ENCODE measurements at places on chromosomes 6 and 20.

GRCh38 chr20:51886891-51887608, 84.7 kb upstream of the SALL4 start:
- DNase-seq, result peak; percentile 38

GRCh38 chr6:2542101-2542857, 208.4 kb downstream of the MYLK4 start:
- no peak for DNase-seq

DNA sequence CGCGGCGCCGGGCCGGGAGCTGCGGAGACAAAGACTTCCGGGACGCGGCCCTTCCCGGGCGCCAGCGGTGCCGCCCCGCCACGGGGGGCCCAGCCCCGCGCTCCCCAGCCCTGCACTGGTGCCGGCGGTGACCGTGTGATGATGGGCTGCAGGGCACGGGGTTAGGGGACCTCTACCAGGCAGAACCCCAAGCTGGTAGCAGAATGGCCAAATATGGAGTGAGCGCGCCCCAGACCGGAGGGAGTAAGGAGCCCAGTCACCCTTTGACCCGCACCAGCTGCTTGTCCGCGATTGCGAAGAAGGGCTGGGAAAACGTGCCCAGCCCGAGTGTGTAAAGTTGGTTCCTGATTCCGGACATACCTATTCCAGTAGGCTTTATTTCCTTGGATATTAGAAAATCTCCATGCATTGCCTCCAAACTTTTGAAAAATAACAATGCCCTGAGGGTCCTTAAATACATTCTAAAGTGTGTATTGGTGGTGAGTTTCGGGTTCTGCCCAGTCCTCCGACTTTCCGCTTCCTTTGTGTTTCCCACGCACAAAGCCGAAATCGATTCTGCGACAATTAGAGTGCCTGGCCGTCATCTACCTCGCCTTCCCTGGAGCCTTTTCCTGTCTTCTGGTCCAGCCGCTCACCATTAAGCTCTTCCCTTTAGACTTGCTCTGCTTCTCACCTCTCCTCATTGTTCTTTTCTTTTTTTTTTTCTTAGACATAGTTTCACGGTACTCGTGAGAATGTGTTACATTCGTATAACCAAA, 1.1 kb downstream of the ABRACL start:
- peak; percentile 19 for DNase-seq

- no peak for DNase-seq
Observed at GRCh38 chr6:21521276-21521675, 72.3 kb upstream of the SOX4 start.

- no peak for DNase-seq
Observed at GRCh38 chr20:21465799-21466198, 48.1 kb downstream of the NKX2-2 start.

DNA sequence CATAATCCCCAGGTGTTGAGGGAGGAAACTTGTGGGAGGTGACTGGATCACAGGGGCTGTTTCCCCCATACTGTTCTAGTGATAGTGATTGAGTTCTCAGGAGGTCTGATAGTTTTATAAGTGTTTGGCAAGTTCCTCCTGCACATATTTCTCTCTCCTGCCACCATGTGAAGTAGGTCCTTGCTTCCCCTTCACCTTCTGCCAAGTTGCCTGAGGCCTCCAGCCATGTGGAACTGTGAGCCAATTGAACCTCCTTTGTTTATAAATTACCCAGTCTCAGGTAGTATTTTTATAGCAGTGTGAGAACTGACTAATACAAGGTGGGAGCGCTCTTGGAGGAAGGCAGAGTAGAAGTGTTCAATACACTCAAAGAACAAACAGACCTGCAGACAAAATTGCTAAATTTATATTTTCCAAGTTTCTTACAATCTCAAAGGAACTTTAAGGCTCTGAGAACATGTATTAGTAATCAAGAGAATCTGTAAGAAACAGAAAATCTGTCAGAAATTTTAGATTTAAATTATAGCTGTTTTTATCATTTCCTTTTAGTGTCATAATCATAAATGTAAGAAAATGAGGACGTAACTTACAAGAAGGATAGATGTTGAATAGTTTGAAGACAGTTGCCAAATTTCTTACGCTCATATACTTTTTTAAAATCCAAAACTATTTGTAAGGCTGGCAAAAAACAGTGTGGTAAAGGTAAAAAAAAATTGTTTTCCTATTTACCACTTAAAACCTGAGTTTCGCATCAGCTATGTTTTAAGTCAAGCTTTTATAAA, 77.7 kb downstream of the ASCC3 start:
- DNase-seq, result no peak

GRCh38 chr6:3370361-3371221, 86.3 kb downstream of the SLC22A23 start:
- no peak for DNase-seq

DNA sequence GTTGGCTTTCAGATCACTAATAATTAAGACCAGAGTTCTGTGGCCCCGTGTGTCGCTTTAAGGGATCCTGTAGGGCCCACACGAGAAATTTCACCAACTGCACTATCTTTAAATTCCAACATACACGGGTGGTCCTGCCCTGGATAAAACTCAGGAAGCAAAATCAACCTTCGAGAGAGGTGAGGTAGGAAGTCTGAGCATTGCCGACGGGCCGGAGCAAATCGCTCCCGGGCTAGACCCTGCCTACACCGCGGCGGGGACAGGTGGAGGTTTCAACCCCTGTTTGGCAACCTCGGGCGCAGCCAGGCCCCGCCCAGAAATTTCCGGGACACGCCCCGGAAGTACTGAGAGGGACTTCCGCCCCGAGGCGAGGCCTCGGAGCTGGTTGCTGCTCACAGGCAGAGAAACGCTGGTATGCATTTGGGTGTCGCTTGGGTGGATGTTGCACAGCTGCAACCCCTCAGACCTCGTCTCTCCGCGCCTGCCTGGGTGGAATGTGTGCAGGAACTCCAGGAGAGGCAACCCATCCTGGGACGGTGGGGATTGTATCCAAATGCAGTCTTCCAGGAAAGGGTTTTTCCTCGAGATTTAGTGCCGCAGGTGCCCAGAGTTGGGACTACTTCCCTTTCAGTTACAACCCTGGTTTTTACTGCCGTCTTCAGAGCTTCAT, 19.9 kb downstream of the ZKSCAN8 start:
- DNase-seq, result peak; percentile 37

- DNase-seq, result peak; percentile 38
Observed at GRCh38 chr20:19815553-19815991, 57.5 kb downstream of the RIN2 start.

- DNase-seq, result no peak
Observed at GRCh38 chr20:35327074-35327976, 35.1 kb upstream of the FAM83C start.

DNA sequence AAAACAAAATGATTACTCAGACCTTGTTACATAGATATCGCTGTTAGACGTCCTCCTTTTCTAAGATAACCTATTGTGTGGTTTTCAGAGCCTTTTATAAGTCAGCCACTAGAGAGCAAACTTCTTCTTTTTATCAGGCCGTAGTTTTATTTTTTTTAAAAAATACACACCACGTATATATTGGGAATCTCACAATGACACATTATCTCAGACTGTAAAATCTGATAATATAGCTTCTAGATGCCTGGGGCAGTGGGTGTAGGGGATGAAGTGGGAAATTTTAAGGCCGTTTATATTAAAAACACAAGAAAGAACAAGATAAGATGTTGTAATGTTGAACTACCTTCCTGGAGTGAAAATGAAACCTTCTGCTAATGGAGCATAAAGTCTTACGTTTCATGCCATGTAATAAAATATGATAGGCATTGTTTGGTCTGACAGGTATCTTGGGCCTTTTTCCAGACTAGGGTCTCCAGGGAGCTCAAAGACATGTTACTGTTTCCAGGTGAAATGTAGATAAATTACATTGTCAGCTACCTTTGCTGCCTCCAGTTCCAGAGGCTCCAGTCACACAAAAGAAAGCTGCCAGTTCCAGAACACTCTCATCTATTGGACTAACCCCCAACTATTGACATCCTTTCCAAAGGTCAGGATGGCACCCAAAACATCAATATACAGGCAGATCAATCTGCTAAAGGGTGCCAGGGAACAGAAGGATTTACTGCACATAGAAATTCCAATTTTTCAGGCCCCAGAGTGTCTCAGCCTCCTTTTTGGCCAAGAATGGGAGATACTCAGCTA, 130.2 kb upstream of the AKIRIN2 start:
- peak; percentile 39 for DNase-seq

- no peak for DNase-seq
Observed at GRCh38 chr6:32047539-32047854, 9.3 kb downstream of the CYP21A2 start.

- DNase-seq, result no peak
Observed at GRCh38 chr6:21355638-21356037, 237.9 kb upstream of the SOX4 start.

DNA sequence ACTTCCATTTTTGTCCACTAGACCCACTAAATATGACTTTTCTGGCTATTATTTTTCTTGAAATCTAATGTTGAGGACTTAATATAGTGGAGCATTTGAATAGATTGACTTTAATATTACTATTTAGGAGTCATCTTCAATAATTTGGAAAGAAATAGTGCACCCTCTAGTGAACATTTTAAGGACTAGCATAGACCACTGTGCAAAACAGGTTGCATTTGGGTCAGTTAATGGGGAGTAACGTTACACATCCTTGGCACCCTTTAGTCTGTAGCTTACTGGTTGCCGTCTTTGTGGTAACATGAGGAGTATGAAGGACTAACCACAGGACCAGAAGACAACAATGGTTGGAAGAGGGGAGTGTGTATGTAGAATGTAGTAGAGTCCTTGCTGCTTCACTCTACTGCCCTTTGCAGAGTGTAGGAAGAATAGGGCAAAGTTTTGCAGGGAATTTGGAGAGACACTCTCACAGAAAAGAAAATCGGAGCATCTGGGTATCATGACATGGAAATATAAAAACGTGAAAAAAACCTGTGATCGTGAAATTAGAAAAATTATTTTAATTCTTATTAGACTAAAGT, 25.2 kb downstream of the RFPL4B start:
- DNase-seq, result peak; percentile 37

- no peak for DNase-seq
Observed at GRCh38 chr6:117990151-117990550, 83.1 kb downstream of the SLC35F1 start.

DNA sequence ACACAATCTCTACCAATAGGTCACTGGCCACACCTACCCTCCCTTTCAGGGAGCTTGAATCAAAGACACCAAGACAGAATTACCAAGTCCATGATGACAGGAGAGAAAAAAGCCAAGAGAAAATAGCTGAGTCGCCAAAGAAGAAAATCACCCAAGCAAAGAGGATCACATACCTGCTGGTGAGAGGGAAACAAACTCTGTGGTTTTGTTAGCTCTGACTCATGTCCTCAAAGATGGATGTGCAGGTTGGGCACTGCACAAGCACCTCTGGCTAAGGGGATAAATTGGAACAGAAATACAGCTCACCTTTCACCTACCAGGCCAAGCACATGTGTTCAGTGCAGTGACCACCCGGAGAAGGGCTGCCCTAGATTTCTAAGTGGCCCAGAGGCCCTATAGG, 114.8 kb downstream of the TFAP2A start:
- DNase-seq, result no peak

GRCh38 chr6:87375315-87375714, 30.7 kb downstream of the C6orf163 start:
- no peak for DNase-seq

DNA sequence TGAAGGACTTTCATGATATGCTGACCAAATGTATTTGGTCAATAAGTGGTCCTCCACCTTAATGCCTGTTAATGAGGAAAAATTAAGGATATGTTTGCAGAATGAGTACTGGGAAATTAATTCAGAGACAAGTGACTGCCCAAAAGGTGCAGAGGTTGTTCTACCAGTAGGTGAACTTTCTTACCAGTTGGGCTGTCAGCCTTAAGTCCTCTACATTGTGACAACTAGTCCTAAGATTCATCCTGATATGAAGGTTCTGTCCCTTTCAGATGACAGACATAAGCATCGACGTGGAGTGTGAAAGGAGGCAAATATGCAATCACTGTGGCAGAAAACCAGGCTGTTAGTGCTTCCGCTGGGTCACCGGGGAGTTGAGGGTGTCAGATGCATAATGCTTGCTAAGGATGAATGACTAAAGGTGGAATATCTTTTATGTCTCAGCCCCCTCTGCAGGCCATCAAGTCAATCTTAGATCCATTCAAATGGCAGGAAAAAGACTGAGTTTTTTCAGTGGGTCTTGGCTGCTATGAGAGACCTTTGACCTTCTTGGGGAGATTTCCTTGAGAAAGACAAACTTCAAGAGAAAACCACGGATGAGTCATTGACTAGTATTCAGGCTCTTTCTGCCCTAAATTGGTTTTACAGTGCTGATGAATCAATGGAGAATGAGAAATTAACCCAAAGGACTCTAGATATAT, 226.0 kb downstream of the TPBG start:
- DNase-seq, result peak; percentile 75

DNA sequence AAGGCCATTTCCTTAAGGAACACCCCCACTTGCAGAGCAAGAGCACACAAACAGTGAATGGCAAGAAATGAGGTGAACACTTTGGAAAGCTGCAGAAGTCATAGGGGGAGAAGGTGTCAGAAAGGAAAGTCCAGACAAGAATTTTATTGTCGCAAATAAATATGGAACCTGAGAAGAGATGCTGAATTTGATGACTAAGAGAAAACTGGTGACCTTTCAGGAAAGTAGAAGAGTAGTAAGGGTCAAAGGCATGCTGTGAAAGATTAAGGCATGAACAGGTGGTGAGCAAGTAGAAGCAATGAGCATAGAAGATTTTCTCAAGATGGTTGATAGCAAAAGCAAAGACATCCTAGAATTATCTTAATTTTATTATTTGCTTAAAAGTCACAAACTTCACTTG, 194.2 kb downstream of the KCNQ5 start:
- no peak for DNase-seq

DNA sequence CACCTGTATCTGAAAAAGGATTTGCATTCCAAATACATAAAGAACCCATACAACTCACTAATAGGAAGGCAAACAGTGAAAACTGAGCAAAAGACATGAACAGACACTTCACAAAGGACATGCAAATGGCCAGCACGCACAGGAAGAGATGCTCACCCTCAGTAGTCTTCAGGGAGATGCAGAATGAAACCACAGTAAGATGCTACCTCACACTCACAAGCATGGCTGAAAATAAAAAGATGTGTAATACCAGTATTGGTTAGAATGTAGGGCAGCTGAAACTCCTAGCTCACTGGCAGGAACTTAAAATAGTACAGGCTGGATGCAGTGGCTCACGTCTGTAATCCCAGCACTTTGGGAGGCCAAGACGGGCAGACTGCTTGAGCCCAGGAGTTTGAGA, 64.6 kb downstream of the SNX5 start:
- DNase-seq, result no peak

All from pons (tissue), 1 donor.